Astrocyte (in vitro differentiated cells and primary cell): ENCODE measurements at places on chromosomes 7 and 10.

DNA sequence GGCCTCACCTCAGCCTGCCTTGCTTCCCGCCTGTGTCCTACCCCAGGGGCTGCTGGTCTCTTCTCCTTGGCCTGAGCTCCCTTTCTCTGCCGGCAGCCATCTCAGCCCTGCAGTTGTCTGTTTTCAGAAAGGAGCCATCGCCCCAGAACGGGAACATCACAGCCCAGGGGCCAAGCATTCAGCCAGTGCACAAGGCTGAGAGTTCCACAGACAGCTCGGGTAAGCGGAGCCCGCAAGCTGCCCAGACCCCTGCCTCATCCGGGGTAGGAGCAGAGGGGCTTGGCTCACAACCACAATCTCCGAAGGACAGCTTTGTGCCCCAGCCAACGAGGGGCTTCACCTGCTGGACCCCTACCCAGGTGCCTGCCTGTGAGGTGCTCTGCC, 5.3 kb upstream of the DEPP1 start:
- no peak for DNase-seq

GRCh38 chr7:5870311-5870710, 10.3 kb upstream of the OCM start:
- DNase-seq: no peak

DNA sequence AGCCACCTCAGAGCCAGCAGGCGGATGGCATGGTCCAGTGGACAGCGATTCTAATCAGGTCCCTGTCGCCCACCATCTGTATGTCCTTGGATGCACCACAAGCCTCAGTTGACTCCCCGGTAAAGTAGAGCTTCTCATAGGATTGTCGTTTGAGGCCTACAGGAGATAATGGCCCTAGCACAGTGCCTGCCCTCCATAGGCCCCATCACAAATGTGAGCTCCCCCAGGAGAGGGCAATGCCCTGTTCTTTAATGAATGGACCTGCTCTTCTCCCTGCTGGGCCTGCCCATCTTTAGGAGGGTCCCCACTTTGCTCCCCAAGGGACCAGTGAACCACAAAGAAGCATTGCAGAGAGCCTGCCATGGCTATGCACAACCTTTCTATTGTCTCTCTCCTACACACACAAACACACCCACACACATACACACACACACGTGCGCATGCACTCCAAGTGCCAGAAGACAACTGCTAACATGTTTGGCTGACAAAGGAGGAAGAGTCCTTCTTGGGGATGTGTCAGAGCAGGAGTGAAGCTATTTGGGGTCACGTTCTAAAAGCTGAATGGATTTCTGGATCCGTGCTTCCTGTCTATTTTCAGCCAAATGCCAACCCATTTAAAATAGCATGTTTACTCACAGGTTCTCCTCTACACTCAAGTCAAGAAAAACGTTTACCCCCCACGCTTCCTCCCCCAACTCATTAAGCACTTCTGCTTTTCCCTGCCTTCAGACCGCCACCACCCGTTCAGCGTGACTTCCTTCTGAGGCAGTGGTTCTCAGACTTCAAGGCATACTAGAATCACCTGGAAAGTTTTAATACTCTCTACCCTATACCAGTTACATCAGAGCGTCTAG, 196.1 kb downstream of the GRID1 start:
- DNase-seq: no peak

DNA sequence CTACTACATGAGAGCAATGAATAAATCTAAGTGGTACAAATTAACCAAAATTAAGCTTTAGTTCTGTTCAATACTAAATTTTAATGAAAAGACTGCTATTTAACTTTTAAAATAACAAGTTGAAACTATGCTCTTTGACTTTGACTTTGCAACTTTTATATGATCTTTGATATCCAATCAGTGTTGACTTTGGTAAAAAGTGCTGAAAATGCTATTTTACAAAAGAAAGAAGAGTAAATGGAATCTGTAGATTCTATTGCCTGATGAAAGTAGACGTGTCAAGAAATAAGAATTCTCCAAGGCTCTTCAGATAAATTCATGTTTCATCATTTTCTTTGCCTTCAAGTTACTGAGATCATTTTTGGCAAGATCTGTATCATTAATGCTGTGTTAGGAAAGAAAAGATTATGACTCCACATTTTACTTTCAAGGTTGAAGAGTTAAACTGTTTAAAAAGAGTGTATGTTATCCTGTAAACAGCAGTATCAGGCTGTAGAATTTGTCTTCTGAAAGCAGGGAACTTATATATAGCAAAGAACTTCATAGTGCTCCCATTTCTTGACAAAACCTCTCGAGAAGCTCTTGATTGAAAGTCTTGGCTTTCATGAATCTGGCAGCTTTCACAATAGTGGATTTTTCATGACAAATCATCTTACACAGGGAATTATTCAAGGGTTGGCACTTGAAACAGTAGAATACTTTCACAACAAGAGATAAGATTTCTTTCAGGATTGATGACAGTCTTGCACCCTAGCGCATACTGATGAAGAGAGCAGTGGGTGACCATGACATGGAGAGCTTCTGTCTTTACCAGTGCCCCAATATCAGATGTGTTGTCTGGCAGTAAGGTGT, 72.1 kb downstream of the PTEN start:
- DNase-seq: peak; percentile 61

- no peak for DNase-seq
These were observed 645.7 kb downstream of the PHTF2 start for GRCh38 chr7:78444267-78444666.

DNA sequence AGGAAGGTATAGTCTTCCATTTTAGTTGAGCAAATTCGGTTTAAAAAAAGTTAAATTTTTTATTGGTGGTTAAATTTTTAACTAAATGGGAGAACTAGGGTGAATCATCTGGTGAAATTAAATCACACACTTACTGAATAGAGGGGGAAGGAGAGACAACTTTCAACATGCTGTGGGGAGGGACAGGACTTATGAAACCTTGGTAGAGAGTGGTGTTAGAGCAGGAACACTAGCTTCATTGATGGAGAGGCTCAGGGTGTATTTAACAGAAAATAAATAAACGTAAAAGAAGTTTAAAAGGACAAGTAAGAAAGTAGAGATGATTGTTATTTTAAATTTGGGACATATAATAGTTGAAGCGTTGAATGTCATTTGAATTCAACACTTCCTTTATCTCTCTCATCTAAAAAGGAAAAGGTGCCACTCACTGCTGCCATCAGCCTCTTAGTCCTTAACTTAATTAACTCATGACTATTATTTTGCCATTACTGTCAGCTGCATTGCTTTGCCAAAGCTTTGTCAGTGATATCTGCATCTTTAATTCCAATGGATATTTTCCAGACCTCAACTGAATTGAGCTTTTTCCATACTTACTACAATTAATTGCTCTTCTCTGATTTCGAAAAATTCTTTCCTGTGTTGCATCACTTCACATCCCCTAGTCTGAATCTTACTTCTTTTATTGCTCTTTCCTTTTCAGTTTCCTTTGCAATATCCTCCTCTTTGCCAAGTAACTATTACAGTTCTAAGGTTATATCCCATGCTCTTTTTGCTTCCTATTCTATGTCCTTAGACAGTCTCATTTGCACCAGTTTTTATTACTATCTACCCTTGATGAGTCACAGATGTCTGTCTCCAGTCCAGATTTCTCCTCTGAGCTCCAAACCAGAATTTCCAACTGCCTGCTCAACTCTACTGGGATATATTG, 71.7 kb downstream of the GNAT3 start:
- peak; percentile 57 for DNase-seq

DNA sequence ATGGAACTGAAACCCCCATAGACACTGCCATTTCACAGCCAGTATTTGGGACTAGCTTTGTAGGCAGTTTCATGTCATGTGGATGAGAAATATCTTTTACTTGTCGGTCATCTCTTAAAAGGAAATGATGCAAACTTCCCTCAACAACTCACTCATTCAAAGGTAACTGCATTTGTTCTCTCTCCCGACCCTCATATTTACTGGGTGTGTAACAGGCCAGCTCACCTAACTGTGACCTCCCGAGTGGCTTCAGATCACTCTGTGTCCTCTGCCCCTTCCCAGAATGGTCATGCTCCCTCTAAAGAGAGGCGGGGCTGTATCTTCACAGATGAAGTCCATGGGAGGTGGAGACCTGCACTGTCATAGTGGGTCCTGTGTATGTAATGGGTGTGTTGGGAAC, 14.7 kb downstream of the LRRC18 start:
- no peak for DNase-seq

GRCh38 chr7:157795643-157796042, 458.8 kb downstream of the DNAJB6 start:
- no peak for DNase-seq

GRCh38 chr7:116829041-116829440, 33.3 kb upstream of the CAPZA2 start:
- no peak for DNase-seq

- DNase-seq: no peak
These were observed 49.3 kb upstream of the GNA12 start for GRCh38 chr7:2893411-2893861.

GRCh38 chr7:50534690-50535290, 30.4 kb downstream of the DDC start:
- DNase-seq: peak; percentile 99

DNA sequence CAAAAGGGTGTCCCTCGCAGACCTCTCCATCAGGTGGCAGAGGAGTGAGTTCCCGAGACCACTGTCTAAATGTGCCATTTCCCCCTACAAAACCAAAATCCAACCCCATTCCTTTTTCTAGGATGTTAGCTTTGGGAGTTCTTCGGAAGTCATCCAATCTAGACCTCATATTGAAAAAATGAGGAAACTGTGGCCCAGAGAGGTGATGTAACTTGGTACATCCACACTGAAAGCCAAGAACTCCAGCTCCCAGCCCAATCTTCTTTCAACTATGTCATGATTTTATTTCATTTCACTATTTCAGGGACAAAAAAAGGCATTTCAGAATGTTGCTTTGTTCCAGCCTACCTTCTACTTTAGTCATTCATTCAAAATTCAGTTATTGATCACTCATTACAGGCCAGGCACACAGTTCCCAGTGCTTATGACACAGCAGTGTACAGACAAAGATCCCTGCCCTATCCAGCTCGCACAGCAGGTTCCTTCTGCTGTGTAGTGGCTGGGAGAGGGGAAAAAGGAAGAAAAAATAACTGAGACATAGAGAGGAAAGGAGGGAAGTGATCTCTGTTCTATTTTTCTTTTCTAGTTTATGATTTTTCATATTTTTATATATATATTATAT, 35.8 kb downstream of the SCRN1 start:
- no peak for DNase-seq

- DNase-seq: no peak
These were observed 35.6 kb upstream of the C10orf90 start for GRCh38 chr10:126705951-126706565.

DNA sequence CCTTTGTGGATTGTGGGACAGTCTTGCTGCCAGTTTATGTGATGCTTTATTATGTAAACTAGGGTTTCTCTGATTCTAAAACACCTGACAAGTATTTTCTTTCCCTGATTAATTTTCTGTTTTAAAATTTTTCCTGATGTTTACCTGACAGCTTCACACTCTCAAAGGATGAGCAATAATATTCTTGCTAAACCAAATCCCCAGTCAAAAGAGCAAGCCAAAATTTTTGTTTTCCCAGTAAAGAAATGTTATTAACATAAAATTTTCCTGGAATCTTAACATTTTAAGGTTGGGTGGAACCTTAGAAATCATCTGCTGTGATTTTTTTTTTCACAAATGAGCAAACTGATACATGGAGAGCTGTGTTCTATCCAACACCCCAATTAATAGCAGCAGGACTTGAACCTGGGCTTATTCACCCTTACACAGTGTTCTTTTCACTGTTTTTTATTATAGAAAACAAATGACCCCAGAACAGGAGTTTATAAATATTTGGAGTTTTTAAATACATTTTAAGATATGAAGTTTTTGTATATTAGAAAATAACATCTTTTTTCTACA, 185.2 kb upstream of the VIPR2 start:
- no peak for DNase-seq

GRCh38 chr7:15621468-15621867, 59.7 kb upstream of the AGMO start:
- no peak for DNase-seq

DNA sequence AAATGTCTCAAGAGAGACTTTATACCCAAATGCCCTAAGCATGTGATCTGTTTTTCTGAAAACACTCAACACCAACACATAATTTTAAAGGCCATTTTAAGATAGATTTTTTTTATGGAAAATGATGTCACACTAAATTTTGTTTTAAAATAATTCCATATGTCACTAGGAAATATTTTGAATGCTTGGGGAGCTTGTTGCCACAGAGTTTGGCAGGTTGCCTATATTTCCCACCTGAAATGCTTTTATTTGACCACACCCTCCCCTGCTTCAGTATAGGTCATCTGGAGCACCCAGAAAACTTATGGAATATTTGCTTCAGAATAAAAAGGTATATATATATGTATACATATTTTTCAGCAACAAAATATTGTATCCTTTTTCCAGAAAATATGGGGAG, 180.0 kb upstream of the ANK3 start:
- no peak for DNase-seq

DNA sequence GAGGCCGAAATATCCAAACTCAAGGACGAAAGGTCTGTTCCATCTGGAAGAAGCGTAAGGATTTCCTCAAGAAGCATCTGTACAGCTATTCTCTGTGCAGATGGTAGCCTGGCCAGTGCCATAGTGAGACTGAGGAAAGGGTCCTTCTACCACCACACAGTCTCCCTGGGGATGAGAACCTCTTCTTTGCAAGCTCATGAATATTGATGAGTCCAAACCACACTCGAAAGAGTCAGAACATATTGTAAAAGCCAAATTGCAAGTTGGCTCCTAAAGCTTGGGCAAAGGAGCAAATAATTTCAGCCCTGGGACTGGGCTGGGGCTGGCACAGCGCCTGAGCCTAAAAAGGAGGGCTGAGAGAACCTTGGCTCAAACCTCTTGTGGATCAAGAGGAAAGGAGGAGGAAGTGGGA, 66.1 kb upstream of the PIP4K2A start:
- DNase-seq: peak; percentile 11

DNA sequence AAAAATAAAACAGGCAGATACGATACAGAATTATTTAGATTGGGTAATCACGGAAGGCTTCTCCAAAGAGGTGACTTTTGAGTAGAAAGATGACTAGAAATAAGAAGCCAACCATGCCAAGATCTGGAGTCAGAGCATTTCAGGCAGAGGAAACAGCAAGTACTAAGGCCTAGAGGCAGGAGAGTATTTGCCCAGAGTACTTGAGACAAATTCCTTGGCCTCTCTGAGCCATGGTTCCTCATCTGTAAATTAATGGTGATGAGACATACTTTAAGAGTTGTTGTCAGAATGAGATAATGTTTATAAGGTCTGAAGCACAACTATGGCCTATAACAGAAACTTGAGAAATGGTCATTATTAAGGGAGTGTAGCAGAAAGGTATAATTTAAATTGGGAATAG, 15.8 kb upstream of the GPR37 start:
- no peak for DNase-seq
